ENCODE measurements at places on chromosomes 11 and 22.

GRCh38 chr11:123272565-123272964 is 77.5 kb upstream of the CLMP start:
- DNase-seq, result no peak

- DNase-seq, result no peak
Observed at GRCh38 chr11:100404907-100405306, 282.2 kb upstream of the ARHGAP42 start.

GRCh38 chr11:67441731-67442351 is 1.4 kb downstream of the CORO1B start:
- peak; percentile 65 for DNase-seq

- no peak for DNase-seq
Observed at GRCh38 chr11:130787092-130787616, 129.1 kb downstream of the SNX19 start.

GRCh38 chr22:37641561-37641949 is 2.1 kb downstream of the SH3BP1 start:
- DNase-seq, result no peak

DNA sequence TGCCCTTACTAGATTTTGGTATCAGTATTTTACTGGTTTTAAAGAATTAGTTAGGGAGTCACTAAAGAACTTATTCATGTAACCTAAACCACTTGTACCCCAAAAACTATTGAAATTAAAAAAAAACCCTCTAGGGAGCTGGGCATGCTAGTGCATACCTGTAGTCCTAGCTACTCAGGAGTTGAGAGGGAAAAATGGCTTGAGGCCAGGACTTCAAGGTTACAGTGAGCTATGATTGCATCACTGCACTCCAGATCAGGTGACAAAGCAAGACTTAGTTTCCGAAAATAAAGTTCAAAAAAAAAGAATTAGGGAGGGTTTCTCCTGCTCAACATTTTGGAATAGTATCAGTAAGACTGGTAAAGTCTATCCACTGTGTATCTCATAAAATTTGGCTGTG is 364.4 kb upstream of the LUZP2 start:
- peak; percentile 14 for DNase-seq
